Endodermal cell (in vitro differentiated cells): ENCODE measurements at places on chromosomes 16 and 17. TPM values are rescaled to one million over a fixed set of nuclear protein-coding genes. Genes with fewer than 3 reads are reported as not detected.
A peak's percentile ranks its signal among the peaks of the same experiment; 100 is the strongest.

GRCh38 chr16:53945996-53946395, 242.0 kb downstream of the FTO start:
- DNase-seq = no peak

DNA sequence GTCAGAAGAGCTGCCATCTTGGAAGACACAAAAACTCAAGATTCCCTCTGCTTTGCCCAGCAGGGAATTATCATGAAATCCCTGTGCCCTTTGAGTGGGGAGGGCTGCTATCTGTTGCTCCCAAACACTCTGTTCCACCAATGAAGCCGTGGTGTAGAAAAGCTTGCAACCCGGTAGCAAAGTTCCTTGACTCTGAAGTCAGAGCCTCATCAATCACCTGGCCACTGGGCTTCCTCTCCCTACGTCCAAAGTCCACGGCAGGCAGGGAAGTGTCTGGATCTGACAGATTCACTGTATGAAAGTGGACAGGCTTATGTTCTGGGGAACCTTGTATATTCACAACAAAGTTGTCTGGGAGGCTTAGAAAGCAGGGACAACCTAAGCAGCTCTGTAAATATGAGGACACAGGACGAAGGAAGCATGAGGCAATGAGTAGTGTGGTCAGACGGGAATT, 343.3 kb downstream of the SLC39A11 start:
- no peak for DNase-seq

GRCh38 chr17:64386412-64387144, 4.1 kb downstream of the PECAM1 start:
- DNase-seq = no peak

HEATR9 gene
- total RNA-seq = not detected in 2 replicates

GRCh38 chr17:81870981-81871386, at the start of gene ARHGDIA:
ARHGDIA (minus strand) TSS chr17:81871337; CDS start chr17:81869930, 1,407 bp downstream.
- no peak for DNase-seq

TBC1D3G gene
- total RNA-seq = not detected in 3 replicates

CTRB1 gene
- not detected in 2 replicates for total RNA-seq

DNA sequence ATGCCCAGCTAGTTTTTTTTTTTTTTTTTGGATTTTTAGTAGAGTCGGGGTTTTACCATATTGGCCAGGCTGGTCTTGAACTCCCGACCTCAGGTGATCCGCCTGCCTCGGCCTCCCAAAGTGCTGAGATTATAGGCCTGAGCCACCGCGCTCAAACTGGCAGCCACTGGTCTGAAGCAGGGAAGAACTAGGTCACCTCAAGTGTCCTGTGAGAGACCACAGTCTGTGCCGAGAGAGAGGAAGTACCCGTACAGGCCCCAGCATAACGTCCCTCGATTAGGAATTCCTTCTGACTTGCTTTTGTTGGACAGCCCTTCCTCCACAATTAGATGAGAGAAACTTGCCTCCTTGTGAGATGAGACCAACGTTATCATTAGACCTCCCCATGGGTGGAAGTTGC, 13.7 kb upstream of the CD300E start:
- no peak for DNase-seq

GRCh38 chr16:26263406-26263805, 571.6 kb downstream of the HS3ST4 start:
- no peak for DNase-seq

DNA sequence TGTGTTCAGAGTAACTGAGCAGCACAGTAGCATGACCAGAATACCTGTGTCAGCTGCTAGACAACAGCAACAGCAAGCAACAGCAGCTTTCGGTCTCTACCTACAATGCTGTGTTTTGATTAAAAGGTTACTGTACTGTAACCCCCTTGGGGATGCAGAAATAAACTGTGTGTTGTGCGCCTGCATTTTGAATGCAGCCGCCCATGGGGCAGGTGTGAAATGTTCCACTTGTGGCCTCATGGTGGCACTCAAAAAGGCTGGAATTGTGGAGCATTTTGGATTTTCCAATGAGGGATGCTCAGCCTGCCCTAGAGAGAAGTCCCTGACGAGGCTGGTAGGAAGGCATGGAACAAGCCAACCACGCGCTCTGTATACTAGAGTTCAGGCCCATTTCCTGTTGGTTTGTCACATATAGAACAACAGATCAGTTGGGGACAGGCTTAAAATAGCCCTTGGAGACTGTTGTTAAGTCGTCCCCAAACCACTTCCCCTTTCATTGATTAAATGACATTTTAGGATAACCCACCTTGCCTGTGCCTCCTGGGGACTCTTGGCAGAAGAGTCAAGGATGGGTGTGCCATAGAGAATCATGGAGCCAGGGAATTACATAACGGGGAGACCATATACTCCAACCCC, 27.1 kb downstream of the SCPEP1 start:
- peak; percentile 67 for DNase-seq

- DNase-seq = no peak
Measured at GRCh38 chr16:65124212-65124548, 2.3 kb upstream of the CDH11 start.

- peak; percentile 83 for DNase-seq
Measured at GRCh38 chr17:32520104-32520701, 33.4 kb downstream of the CDK5R1 start.

DNA sequence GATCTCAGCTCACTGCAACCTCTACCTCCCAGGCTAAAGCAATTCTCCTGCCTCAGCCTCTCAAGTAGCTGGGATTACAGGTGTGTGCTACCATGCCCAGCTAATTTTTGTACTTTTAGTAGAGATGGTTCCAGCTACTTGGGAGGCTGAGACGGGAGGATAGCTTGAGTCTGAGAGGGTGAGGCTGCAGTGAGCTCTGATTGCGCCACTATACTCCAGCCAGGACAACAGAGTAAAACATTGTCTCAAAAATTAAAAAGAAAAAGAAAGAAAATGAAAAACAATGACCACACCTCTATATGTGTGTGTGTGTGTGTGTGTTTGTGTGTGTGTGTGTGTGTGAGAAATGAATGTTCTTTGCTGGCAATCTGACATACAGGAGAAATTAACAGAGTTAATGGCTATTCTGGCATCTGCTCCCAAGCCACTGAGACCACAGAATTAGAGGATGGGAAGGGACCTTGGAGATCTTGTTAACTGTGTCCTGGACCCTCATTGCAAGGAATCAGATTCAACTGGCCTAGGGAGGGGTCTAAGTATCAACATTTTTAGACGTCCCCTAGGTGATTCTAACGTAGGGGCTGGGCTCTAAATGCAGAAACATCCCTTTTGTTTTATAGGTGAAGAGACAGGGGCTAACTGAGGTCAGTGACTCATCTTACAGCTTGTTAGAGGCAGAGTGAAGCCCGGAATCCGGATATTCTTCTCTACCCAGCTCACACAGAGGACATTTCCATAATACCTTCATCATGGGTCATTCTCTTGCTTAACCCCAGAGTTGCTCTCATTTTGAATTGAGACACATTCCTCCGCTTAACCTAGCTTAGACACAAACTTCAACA, 16.4 kb upstream of the MARCHF10 start:
- DNase-seq = peak; percentile 86

- peak; percentile 100 for DNase-seq
Measured at GRCh38 chr17:38703742-38704605, 1.1 kb upstream of the MLLT6 start.

ALOXE3 gene
- total RNA-seq = 0.33 to 0.49 TPM in 2 of 3 replicates, not detected in the other

DNA sequence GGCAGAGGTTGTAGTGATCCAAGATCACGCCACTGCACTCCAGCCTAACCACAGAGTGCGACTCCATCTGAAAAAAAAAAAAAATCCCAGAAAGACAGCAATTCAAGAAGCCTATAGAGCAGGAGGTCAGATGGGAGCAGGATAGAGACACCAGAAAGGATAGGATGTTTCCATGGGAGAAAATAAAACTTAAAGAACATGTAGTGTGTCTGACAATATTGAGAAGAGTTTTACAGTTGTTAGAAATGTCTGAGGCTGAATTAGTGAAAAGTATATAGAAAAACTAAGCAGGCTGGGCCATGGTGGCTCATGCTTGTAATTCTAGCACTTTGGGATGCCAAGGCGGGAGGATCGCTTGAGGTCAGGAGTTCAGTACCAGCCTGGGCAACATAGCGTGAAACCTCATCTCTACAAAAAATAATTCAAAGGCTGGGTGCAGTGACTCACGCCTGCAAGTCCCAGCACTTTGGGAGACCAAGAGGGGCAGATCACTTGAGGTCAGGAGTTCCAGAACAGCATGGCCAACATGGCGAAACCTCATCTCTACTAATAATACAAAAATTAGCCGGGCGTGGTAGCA, 15.3 kb upstream of the TRIM37 start:
- DNase-seq = no peak

- DNase-seq = no peak
Measured at GRCh38 chr16:66254751-66255150, 111.7 kb upstream of the CDH5 start.

- no peak for DNase-seq
Measured at GRCh38 chr17:12618557-12618956, 47.1 kb upstream of the MYOCD start.

SMIM5 gene
- 0.40 TPM in 1 of 2 replicates, not detected in the other for total RNA-seq

SLC16A13 gene
- total RNA-seq = 15.8 and 18.8 TPM in 2 replicates

DNA sequence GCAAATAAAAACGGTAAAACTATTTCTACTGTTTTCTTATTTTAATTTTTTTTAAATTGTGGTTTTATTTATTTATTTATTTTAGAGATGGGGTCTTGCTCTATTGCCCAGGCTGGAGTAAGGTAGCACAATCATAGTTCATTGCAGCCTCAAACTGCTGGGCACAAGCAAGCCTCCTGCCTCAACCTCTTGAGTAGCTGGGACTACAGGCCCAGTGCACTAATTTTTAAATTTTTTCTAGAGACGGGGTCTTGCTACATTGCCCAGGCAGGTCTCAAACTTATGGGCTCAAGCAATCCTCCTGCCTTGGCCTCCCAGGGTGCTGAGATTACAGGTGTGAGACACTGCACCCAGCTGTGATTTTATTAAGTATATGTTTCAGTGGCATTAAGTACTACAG, 46.5 kb upstream of the MRC2 start:
- no peak for DNase-seq

PROCA1 gene
- 20.9 and 28.7 TPM in 2 replicates for total RNA-seq

- DNase-seq = no peak
Measured at GRCh38 chr16:15597822-15598647, 44.9 kb downstream of the MARF1 start.

GRCh38 chr16:71373073-71373472, 14.6 kb downstream of the CALB2 start:
- no peak for DNase-seq

HOXB8 gene
- total RNA-seq = not detected in 2 replicates

- DNase-seq = no peak
Measured at GRCh38 chr17:17692353-17693252, 11.3 kb downstream of the RAI1 start.

SLC5A10 gene
- total RNA-seq = 0.11 and 0.29 TPM in 2 replicates

DNA sequence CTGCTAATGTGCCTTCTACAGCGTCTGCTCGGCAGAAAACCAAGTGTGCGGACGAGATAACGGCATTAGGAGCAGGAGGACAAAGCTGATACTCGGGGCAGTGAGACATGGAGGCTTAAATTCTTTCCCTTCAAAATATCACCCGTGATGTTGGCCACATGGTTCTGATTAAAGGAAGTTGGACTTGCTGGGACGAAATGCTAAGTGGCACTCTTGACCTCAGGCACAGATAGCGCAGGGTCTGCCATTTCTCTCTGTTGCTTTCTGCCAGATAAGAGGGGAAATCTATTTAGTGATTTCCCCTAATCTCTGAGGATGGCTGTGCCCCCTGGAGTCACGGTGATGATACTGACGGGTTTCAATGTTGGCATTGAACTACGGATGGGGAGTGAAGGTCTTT, 509.6 kb upstream of the EEF2KMT start:
- no peak for DNase-seq

DNA sequence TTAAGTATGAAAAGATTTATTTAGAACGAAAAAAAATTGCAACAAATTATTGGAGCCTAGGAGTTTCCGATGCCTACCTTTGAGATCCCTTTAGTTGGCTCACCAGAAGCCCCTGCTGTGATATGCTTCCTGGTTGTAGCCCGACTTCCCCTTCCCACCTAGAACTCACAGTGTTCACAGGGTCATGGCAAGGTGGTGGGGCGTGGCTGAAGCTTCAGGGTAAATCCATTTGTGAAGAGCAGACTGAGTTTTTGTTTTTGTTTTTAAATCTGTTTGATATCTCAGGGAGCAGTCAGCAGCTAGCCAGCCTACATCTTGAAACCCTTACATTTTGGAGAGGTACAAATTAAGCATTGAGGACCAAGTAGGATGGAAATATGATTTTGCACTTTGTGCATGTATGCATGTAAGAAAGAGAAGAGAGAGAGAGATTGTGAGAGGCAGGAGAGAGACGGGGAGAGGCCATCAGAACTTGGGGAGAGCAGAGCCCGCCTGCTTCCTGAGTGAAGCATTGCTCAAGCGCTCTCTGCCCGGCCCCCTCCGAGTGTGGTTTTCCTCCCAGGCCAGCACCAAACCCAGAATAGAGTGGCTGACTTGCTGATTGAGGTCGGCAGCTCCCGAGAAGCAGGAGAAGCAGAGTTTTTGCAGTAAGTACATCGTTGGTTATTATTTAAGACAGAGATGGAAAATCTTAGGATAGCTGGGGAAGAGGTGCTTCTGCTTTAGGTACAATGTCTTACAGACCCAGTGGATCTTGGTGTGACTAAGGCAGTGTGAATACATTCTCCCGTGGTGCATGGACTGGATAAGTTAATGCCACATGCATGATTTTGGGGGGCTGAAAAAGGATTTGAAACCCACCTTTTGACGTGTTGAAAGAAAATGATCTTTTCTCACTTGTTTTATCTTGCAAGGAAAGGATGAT, 64.2 kb downstream of the SPECC1 start:
- no peak for DNase-seq

DNA sequence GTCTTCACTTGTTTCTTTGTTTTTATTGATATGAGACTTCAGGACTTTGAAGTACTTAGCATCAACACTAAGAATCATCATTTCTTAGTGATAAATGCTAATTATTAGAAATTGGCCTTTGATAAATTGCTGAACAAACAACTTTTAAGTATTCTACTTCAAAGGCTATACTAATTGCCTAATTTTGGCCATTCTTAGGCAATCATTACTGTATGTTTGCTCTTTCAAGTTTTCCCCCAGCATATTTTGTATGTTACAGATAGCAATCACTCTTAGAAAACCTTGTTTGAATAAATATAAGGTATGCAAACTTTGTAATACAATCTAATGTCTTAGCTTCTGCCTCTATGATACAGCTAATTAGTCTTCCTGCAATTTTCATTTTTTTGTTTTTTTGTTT, 46.0 kb downstream of the NQO1 start:
- DNase-seq = no peak

DNA sequence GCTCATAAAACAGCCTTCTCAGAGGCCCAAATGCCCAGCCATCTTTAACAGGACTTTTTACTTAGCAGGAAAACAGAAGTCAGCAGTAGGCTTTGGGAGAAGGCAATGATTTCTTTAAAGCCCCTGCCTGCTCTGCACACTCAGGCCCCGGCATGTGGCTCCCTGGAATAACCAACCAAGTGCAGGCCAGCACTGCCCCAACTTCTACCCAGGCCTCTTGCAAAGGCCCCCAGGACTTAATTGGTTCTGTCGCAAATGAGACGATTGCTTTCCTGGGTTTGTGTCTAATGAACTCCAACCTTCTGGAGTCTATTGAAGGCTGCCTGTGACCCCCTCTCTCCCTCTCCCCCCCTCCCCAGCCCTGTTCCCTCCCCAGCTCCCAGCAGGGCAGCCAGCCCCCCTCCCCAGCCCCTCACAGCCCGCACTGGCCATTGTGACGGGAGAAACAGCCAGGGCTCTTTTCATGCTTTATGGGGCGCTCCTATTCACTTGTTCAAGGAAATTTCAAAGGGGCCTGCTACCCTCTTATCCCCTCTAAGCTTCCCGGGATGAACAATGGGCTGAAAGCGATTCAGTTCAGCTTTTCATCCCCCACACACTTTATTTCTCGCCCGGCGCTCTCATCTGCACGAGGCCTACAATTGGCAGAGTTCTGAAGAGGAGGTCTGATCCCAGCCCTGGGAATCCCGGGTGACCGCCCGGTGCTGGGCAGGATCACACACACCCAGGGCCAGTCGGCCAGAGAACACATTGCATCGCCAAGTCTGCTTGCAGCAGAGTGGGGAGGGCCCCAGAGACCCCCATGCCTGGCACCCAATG, 15.5 kb downstream of the AXIN2 start:
- no peak for DNase-seq
